Foreskin keratinocyte (primary cell): ENCODE measurements at places on chromosomes 5 and 9. TPM values are rescaled to one million over a fixed set of nuclear protein-coding genes. Genes with fewer than 3 reads are reported as not detected.

DNA sequence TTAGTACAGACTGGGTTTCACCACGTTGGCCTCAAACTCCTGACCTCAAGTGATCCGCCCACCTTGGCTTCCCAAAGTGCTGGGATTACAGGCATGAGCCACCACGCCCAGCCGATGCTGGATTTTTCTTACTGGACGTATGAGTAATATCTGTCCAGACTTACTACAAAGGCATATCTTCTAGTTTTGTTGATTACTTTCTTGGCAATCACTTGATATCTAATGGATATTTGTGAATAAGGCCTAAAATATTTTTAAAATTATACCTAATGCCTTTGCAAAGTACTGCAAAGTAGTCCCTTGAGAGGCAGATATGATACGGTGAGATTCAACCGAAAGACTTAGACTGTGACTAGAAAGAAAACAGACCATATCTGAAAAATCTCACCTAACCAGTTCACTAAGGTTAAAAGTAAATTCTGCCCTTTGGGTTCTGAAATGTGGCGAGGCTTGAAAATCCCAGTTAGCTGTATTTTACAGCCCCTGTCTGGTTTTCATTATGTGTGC lies 152.1 kb downstream of the GNAQ start:
- no peak for DNase-seq

GRCh38 chr5:88390096-88390441 lies 121.4 kb upstream of the TMEM161B start:
- DNase-seq: no peak

DNA sequence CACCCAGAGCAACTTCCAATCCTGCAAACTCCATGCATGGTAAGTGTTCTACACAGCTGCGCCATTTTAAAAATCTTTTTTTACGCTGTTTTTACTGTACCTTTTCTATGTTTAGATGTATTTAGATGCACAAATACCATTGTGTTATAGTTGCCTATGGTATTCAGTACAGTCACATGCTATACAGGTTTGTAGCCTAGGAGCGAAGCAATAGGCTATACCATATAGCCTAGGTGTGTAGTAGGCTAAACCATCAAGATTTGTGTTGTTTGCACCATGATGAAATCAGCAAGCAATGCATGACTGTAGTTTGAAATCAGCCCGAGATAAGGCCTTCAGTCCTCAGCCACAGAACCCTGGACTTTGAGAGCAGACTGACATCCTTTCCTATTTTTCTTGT lies 101.2 kb downstream of the LIX1 start:
- no peak for DNase-seq

Gene SLC6A7
- not detected in 2 replicates for total RNA-seq

DNA sequence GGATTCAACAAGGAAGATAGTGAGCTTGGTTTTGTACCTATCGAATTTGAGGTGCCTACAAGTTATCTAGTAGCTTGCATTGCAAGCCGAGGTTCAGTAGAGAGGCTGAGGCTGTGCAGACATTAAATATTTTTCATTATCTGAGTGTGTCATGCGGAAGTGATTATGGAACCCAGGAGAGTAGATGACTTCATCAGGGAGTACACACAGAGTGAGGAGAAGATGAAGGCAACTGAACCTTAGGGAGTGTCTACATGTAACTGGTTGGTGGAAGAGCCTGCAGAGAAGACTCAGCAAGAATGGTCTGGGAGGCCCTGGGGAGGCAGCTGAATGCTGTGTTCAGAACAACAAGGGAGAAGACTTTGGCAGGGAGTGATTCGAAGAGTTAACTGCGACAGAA lies 393.9 kb downstream of the ARHGEF28 start:
- DNase-seq: no peak
